CD4-positive, alpha-beta memory T cell (primary cell): ENCODE measurements at places on chromosomes 16 and 17. TPM values are rescaled to one million over a fixed set of nuclear protein-coding genes. Genes with fewer than 3 reads are reported as not detected.

Gene CCL16
- not detected for total RNA-seq

Gene CX3CL1
- not detected for total RNA-seq

Gene FAM222B
- total RNA-seq, result 23.0 TPM

- no peak for DNase-seq
- H3K36me3 ChIP-seq, result no peaks in the 10 kb centered on the region
- H3K4me1 ChIP-seq, result no peaks in the 10 kb centered on the region
- no peak overlapping the region for H3K4me3 ChIP-seq
- H3K27ac ChIP-seq, result no peak overlapping the region
These were observed 196.0 kb downstream of the RAB11FIP4 start for GRCh38 chr17:31587462-31587861.

DNA sequence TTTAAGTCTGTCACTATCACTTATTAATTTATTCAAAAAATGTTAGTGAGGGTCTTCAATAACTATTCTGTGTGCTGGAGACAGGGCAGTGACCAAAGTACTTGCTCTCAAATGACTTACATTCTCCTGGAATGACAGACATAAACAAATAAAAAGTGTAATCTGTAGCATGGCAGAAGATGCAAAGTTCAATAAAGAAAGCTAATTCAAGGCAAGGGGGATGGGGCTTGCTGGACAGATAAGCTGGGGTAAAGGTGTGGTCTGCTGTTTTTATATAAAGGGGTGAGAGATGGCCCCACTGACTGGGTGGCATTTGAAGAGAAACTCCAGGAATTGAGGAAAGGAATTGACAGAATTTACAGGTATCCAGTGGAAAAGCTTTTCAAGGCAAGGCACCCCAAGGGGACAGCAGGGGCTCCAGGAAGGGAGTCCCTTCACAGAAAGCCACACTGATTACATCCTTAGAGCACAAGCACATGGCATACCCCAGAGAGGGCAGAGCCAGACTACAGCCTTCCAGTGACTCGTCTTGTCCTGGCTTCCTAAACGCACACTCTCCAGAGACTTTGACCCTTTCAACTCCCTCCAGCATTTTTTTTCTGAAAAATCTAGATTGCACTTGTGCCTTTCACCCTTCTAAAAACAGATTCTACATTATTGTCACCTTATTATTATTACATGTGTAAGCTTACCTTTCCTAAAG lies 123.7 kb upstream of the HS3ST3A1 start:
- no peak overlapping the region for H3K4me3 ChIP-seq
- no peak for DNase-seq
- no peaks in the 10 kb centered on the region for H3K4me1 ChIP-seq
- H3K36me3 ChIP-seq, result no peaks in the 10 kb centered on the region
- H3K27ac ChIP-seq, result no peak overlapping the region

- H3K4me3 ChIP-seq, result no peak overlapping the region
- H3K27ac ChIP-seq, result no peak overlapping the region
- H3K36me3 ChIP-seq, result no peaks in the 10 kb centered on the region
- H3K4me1 ChIP-seq, result no peaks in the 10 kb centered on the region
- no peaks in the 10 kb centered on the region for H3K27me3 ChIP-seq
These were observed 47.2 kb downstream of the SCNN1G start for GRCh38 chr16:23229714-23230113.

DNA sequence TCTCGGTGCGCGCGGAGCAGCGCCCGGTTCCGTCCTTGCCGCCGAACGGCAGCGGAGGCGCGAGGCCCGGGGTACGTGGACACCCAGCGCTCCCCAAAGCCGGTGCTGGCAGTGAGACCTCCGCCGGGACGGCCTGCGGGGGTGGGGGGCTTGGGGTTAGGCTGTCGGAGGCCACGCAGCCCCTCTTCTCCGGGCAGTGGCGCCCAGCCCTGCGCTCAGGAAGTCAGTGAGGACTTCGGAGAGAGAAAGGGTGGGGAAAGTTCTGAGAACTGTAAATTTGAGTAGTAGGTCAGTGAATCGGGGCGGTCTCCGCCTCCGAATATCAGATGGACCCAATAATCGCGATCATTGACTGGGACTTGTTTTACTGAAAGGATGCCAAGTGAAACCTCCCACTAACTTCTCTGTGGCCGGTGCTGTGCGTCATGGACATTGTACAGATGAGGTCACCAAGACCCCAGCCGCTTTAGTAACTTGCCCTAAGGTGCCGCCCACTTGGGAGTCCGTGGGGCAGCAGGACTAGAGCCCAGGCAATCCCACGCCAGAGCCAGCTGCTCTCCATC lies 468 bp downstream of the IL4R start:
- H3K27me3 ChIP-seq, result no peaks in the 10 kb centered on the region
- H3K27ac ChIP-seq, result peak overlapping the region; percentile 96
- DNase-seq, result peak; percentile 83
- H3K36me3 ChIP-seq, result no peaks in the 10 kb centered on the region
- peak overlapping the region; percentile 92 for H3K4me3 ChIP-seq

DNA sequence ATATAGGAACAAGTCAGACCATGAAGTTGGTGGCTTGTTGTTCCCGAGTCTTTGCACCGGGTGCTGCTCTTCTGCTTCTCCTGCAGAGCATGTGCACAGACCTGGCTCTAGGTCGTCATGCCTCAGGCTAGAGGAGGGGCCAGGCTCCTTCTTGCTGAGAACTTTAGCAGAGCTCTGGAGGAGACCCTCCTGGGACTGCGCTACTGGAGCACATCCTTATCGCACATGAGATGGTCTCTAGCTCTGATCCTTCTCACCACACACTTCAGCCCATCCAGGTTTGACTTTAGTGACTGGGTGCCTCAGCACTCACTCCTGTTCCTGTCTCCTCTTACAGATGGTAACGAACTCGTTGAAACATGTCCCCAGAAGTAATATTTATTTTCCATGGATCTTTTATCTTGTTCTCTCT lies 14.9 kb downstream of the FOXK2 start:
- H3K4me1 ChIP-seq, result peaks cover 66% of the 10 kb centered on the region
- no peak overlapping the region for H3K4me3 ChIP-seq
- H3K36me3 ChIP-seq, result no peaks in the 10 kb centered on the region

GRCh38 chr16:64693946-64694345 lies 427.9 kb downstream of the CDH11 start:
- H3K4me1 ChIP-seq, result no peaks in the 10 kb centered on the region
- H3K36me3 ChIP-seq, result no peaks in the 10 kb centered on the region
- no peak overlapping the region for H3K27ac ChIP-seq
- DNase-seq, result no peak

- no peak for DNase-seq
- H3K27ac ChIP-seq, result no peak overlapping the region
- H3K36me3 ChIP-seq, result no peaks in the 10 kb centered on the region
- no peaks in the 10 kb centered on the region for H3K4me1 ChIP-seq
These were observed 102.0 kb downstream of the ITFG1 start for GRCh38 chr16:47358816-47359215.

- DNase-seq, result no peak
- H3K27ac ChIP-seq, result no peak overlapping the region
- H3K4me3 ChIP-seq, result no peak overlapping the region
- no peaks in the 10 kb centered on the region for H3K27me3 ChIP-seq
- no peaks in the 10 kb centered on the region for H3K4me1 ChIP-seq
These were observed 47.0 kb downstream of the MARVELD3 start for GRCh38 chr16:71672803-71673581.

- H3K36me3 ChIP-seq, result no peaks in the 10 kb centered on the region
- H3K4me1 ChIP-seq, result no peaks in the 10 kb centered on the region
- no peak for DNase-seq
- no peak overlapping the region for H3K27ac ChIP-seq
- no peaks in the 10 kb centered on the region for H3K27me3 ChIP-seq
These were observed 439.2 kb upstream of the SOX9 start for GRCh38 chr17:71681427-71682173.

DNA sequence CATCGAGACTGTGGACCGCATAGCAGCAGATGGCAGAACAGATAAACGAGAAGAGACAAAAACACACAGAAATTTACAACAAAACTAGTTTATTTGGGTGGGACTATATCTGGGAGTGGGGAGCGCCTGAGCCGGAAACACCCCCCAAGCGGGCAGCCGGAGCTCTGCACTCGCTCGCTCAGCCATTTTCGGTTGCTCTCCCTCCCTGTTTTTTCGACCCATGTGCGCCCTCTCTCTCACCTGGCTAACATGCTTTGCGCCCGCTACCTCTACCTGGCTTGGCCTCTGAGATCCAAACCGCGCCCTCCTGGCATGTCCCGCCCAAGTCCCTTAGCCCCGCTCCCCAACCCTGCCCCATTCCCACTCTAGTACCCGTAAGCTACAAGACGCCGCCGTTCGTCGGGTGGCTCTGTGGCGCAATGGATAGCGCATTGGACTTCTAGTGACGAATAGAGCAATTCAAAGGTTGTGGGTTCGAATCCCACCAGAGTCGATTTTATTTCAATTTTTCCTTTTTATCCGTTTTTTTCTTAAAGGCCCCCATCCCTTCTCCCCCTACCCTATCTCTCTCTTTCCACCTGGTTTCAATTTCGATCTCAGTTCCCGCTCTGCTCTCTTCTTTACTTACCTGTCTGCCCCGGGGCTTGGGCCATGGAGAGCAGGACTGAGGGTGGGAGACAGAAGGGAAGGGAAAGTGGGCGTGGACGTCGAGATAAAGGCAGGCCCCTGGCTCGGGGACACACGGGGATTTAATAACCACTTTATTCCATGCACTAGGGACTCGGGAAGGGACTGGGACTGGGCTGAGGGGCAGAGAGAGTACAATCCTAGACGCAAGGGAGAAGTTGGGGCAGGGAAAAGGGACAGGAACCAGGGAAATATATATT lies 2.4 kb upstream of the ALOXE3 start:
- peaks cover 28% of the 10 kb centered on the region for H3K27me3 ChIP-seq
- no peak for DNase-seq
- peak overlapping the region; percentile 60 for H3K4me3 ChIP-seq
- no peak overlapping the region for H3K27ac ChIP-seq

GRCh38 chr16:15599303-15600070 lies 43.5 kb downstream of the MARF1 start:
- H3K4me1 ChIP-seq, result peaks cover 8% of the 10 kb centered on the region
- DNase-seq, result no peak
- H3K27me3 ChIP-seq, result no peaks in the 10 kb centered on the region
- H3K4me3 ChIP-seq, result no peak overlapping the region

DNA sequence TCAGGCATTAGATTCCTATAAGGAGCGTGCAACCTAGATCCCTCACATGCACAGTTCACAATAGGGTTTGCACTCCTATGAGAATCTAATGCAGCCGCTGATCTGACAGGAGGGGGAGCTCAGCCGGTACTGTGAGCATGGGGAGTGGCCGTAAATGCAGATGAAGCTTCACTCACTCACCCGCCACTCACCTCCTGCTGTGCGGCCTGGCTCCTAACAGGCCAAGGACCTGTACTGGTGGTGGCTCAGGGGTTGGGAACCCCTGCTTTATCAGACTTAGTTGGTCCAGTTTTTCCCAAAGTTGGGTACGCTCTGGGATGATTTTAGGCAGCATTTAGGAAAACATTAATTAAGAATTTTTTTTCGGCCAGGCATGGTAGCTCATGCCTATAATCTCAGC lies 103.8 kb downstream of the MARF1 start:
- H3K36me3 ChIP-seq, result no peaks in the 10 kb centered on the region
- DNase-seq, result no peak
- H3K27ac ChIP-seq, result no peak overlapping the region
- no peaks in the 10 kb centered on the region for H3K27me3 ChIP-seq

DNA sequence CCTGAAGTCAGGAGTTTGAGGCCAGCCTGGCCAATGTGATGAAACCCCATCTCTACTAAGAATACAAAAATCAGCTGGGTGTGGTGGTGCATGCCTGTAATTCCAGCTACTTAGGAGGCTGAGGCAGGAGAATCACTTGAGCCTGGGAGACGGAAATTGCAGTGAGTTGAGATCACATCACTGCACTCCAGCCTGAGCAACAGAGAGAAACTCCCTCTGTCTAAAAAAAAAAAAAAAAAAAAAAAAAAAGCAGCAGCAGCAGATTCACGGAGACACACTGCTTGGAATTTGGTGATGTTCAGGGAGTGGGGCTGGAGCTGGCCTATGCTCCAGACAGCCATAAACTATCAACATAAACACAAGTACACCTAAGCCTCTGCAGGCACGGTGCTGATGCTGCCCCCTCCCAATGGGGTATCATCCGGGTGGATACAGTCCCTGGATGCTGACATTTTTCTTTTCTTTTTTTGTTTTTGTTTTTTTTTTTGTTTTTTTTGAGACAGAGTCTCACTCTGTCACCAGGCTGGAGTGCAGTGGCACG lies 39.6 kb upstream of the RHOT1 start:
- DNase-seq, result no peak
- no peaks in the 10 kb centered on the region for H3K27me3 ChIP-seq
- H3K27ac ChIP-seq, result no peak overlapping the region
- peaks cover 13% of the 10 kb centered on the region for H3K4me1 ChIP-seq

DNA sequence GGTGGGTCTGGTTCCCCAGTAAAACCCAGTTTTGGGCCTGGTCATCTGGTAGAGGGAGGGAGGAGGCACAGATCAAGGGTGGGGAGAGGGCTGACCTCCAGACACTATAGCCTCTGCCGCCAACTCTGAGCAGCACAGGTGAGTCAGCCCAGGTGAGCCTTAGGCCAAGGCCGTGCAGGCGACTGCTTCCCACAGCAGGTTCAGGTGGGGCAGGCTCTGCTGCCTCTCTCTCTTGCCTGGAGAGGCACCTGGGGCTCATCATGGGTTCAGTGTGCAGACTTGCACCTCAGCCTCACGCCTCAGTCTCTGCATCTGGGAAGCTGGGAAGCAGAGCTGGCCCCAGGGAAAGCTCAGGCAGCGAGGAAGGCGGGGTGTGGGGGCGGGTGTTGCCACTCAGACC lies 37.8 kb upstream of the IL34 start:
- no peak for DNase-seq
- H3K27me3 ChIP-seq, result no peaks in the 10 kb centered on the region
- no peaks in the 10 kb centered on the region for H3K4me1 ChIP-seq
- H3K27ac ChIP-seq, result no peak overlapping the region
- H3K4me3 ChIP-seq, result no peak overlapping the region

DNA sequence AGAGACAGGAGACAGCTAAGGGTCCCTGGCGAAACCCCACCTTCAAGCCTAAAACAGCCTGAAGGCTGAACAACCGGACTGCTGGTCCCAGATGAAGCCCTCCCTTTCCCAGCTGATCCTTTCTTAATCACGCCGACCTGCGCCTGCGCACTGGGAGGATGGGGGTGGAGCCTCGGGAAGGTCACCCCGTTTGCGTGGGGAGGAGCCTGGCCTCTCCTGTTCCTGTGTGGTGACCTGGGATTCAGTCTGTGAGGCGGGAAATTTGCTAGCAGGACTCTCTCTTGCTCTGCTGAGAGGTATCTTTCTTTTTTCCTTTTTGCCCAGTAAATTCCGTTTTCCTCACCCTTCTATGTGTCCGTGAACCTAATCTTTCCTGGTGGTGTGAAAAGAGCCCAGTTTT lies 9.6 kb downstream of the FAM20A start:
- H3K36me3 ChIP-seq, result no peaks in the 10 kb centered on the region
- no peak overlapping the region for H3K4me3 ChIP-seq
- no peak for DNase-seq
- H3K27ac ChIP-seq, result no peak overlapping the region
- H3K4me1 ChIP-seq, result peaks cover 6% of the 10 kb centered on the region

GRCh38 chr17:20781260-20781659 lies 201.7 kb downstream of the CDRT15L2 start:
- H3K27ac ChIP-seq, result no peak overlapping the region
- no peak overlapping the region for H3K4me3 ChIP-seq
- no peaks in the 10 kb centered on the region for H3K36me3 ChIP-seq
- no peaks in the 10 kb centered on the region for H3K27me3 ChIP-seq
- no peak for DNase-seq
